ENCODE measurements at places on chromosomes 12 and 14.
A peak's percentile ranks its signal among the peaks of the same experiment; 100 is the strongest.

- peak overlapping the region; percentile 86 for H3K27ac ChIP-seq
- H3K27me3 ChIP-seq, result no peaks in the 10 kb centered on the region
Observed at GRCh38 chr14:92105073-92105892, 1.1 kb downstream of the ATXN3 start.

DNA sequence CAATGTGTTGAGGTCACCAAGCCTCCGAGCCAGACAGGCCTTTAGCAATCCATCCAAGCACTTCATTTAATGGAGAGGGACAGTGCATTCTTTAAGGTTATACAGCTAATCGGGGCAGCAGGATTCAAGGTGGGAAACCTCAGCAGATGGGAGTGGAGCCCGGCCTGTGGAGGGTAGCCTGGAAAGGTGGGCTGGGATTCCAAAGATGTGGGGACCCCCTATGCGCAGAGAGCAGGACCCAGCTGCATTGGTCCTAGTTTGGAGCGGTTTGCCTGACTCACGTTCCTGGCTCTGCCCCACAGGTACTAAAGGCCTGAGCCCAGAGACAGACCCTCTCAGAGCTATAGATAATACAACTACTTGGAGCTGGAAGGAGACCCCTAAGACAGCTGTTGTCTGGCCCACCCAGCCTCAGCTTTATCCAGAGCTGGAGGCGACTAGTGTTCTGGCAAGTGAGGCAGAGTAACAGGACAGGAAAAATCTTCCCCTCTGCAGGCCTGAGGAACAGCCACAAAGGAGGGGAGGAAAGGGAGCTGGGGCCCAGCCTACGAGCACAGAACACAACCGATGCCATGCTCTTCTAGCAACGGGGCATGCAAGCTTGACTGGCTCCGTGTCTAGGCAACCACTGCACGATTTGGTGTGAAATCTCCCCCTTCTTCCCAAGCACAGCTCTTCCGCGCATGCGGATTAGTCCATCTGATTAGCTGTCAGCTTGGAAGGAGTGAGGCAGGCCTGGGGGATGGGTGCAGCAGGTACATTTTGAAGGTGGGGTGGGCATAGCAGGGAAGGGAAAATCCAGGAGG is 1.1 kb upstream of the MYH7 start:
- H3K27me3 ChIP-seq, result peaks cover 3% of the 10 kb centered on the region
- no peak for DNase-seq
- H3K27ac ChIP-seq, result no peak overlapping the region
- no peaks in the 10 kb centered on the region for H3K4me1 ChIP-seq

- no peaks in the 10 kb centered on the region for H3K27me3 ChIP-seq
- no peak for DNase-seq
- H3K4me3 ChIP-seq, result no peak overlapping the region
- H3K27ac ChIP-seq, result no peak overlapping the region
- peaks cover 31% of the 10 kb centered on the region for H3K4me1 ChIP-seq
- H3K36me3 ChIP-seq, result peaks cover 10% of the 10 kb centered on the region
Observed at GRCh38 chr12:108685469-108686260, 45.7 kb downstream of the CORO1C start.

- H3K27ac ChIP-seq, result no peak overlapping the region
- H3K36me3 ChIP-seq, result no peaks in the 10 kb centered on the region
- DNase-seq, result peak; percentile 89
Observed at GRCh38 chr12:54370171-54370730, 6.0 kb upstream of the GPR84 start.

DNA sequence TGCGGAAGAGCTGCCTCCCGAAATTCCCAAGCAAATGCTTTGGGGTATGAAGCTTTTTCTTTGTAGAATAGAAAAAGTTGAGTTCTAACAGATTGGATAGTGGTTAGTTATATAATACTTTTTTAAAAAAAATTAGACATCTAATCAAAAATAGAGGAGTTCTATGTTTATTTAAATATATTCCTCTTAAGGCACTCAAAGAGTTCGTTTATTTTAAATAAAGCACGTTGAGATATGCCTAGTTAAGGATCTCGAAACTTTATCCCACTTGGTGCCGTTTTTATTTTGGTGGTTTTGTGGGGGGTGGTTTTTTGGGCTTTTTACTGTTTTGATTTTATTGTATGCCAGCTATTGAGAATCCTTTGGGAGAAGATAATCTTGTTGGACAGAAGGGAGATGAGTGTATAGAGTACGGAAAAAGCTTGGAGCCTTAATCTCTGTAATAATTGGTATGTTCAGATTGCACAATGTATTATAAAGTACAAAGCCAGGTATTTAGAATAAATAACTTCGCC is 10.7 kb upstream of the SNAPC1 start:
- DNase-seq, result no peak
- no peak overlapping the region for H3K4me3 ChIP-seq
- peaks cover 65% of the 10 kb centered on the region for H3K36me3 ChIP-seq
- no peaks in the 10 kb centered on the region for H3K27me3 ChIP-seq

GRCh38 chr12:109126784-109127183 is 10.4 kb downstream of the ACACB start:
- no peaks in the 10 kb centered on the region for H3K27me3 ChIP-seq
- H3K4me1 ChIP-seq, result no peaks in the 10 kb centered on the region
- H3K27ac ChIP-seq, result no peak overlapping the region
- no peaks in the 10 kb centered on the region for H3K36me3 ChIP-seq
- DNase-seq, result no peak
- H3K4me3 ChIP-seq, result no peak overlapping the region

DNA sequence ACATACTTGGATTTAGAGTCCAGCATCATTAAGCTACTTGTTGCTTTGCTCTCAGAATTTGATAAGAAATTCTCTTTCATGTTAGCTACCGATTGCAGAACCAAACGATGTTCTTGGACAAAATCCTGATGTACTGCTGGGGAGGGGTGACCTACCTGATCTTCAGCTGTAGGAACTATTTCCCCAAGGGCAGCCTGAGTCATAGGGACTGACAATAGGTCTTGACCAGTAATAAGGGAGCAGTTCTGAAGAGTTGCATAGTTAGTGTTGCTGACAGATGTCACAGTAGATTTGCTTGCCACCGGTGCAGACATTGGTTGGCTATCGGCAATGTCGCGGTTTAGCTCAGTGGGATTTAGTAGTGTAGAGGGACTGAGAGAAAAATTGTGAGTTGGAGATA is 10.6 kb downstream of the SIX4 start:
- no peak for DNase-seq
- peaks cover 20% of the 10 kb centered on the region for H3K36me3 ChIP-seq
- no peaks in the 10 kb centered on the region for H3K27me3 ChIP-seq

- peaks cover 7% of the 10 kb centered on the region for H3K27me3 ChIP-seq
- no peak overlapping the region for H3K4me3 ChIP-seq
- no peak for DNase-seq
- H3K36me3 ChIP-seq, result no peaks in the 10 kb centered on the region
- H3K4me1 ChIP-seq, result no peaks in the 10 kb centered on the region
Observed at GRCh38 chr12:111203446-111203845, 165.4 kb downstream of the PHETA1 start.
